Left renal pelvis (tissue), 4 donors: ENCODE measurements at places on chromosomes 16 and 17. TPM values are rescaled to one million over a fixed set of nuclear protein-coding genes. Genes with fewer than 3 reads are reported as not detected.
A peak's percentile ranks its signal among the peaks of the same experiment; 100 is the strongest.

DNA sequence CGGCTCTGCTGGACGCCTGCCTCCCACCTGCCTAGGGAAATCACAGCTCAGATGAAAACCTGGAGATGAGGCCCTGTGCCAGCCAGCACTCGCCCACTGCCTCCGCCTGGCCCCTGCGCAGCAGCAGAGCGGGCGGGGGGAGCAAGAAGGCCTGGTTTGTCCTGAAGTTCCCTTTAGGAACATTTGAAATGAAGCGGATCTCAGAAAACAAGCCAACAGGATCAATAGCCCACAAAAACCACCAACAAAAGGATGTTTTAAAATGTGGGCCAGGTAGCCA is 48.0 kb downstream of the RBFOX3 start:
- DNase-seq = no peak

The KRTAP2-3 gene
- not detected for polyA plus RNA-seq

- DNase-seq = no peak
Measured at GRCh38 chr17:82296511-82297279, 20.7 kb downstream of the CD7 start.

- DNase-seq = no peak
Measured at GRCh38 chr16:81296631-81297030, 18.1 kb upstream of the GAN start.

- DNase-seq = no peak
Measured at GRCh38 chr16:1290860-1291575, 18.4 kb upstream of the UBE2I start.

The KRTAP4-6 gene
- polyA plus RNA-seq = not detected

The SYT17 gene
- 11.4 TPM for polyA plus RNA-seq

DNA sequence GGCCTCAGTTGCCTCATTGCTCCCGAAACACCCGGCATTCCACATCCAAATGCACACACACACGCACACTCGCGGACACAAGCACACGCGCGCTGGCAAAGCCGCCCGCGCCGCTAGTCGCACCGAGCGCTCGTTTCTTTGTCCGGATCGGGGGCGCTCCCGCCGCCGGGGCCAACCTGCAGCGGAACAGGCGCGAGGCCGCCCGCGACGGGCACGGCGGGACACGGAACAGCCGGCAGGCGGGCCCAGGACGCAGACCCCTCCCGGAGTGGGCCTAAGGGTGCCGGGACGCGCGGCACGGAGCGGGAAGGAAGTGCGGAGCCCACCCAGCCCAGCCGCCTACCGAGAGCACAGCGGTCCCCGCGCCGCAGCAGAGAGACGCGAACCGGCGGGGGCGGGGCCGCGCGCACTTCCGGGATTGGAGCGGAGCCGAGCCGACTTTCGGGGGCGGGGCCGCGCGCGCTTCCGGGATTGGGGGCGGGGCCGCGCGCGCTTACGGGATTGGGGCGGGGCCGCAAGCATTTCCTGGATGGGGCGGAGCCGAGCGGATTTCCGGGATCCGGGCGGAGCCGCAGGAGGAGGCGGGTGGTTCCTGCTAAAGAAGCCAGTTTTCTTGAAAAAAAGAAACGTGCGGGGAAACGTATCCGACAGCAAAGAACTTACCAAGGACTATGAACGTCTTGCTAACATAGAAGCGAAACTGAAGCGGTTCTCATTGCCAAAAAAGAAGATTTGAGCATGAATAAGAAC is at the start of gene CYBC1:
CYBC1 (minus strand) TSS at position 396 of the 750 bp plus-strand sequence. CDS start 1,498 bp downstream, outside the sequence.
- DNase-seq = peak; percentile 84

DNA sequence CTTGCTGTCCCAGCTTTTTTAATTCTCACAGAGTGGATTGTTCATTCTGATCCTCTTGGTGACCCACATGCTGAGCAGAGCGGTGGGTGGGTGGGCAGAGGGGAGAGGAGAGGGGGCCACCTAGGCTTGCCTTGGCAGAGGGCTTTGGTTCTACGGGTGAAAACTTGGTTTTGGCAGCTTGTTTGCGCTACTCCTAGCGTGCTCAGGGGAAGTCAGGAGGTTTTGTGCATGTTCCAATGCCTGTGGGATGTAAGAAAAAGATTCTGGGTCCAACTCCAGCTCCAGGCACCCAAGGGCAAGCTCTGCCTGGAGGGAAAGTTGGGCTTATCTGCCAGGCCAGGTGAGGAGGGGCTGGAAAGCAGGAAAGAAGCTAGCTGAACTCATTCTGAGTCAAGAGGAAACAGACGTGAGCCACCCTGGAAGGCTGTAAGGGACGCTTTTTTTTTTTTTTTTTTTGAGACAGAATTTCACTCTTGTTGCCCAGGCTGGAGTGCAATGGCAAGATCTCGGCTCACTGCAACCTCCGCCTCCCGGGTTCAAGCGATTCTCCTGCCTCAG is 169.1 kb downstream of the WSCD1 start:
- DNase-seq = no peak

DNA sequence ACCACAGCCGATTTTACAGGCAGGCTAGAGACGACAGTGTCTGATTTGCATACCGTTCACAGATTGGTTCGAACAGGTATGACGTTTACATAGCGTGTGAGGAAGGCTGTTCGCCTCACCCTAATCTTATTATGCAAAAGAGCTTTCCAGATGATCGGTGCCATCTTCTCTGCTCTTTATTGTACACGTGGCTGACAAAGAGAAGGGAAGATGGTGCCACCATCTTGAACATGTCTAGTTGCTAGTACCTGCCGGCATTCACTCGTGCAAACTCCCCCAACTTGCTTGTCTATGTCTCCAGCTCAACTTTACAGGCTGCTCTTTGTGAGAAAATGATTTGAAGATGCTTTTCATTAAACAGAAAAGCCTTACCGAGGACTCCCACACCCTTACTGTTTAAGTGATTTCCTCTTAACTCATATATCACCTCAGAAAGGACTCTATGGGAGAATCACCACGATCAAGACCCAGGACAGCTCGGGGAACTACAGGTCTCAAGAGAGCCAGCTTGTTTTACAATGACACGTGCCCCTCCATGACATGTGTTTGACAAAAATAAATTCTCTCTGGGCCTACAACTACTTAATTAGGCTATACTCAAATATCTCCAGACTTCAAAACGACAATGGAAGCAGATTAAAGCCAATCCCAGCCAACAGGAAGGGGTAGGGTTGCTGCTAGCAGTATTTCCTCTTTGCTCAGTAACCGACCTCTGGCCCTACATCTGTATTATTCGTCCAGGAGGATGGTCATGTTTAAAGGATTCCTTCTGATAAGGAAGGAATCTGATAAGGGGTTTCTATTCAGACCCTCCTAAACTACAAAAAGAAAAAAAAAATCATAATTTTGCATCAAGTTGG is 480.6 kb downstream of the TMEM114 start:
- DNase-seq = no peak

GRCh38 chr17:2466931-2467330 is 44.8 kb downstream of the METTL16 start:
- DNase-seq = no peak

- DNase-seq = no peak
Measured at GRCh38 chr17:3503285-3503684, 27.5 kb downstream of the ASPA start.

GRCh38 chr16:78522327-78522726 is 422.9 kb downstream of the WWOX start:
- DNase-seq = no peak

The KCNH4 gene
- polyA plus RNA-seq = 0.06 TPM

The TP53TG3F gene
- polyA plus RNA-seq = not detected

DNA sequence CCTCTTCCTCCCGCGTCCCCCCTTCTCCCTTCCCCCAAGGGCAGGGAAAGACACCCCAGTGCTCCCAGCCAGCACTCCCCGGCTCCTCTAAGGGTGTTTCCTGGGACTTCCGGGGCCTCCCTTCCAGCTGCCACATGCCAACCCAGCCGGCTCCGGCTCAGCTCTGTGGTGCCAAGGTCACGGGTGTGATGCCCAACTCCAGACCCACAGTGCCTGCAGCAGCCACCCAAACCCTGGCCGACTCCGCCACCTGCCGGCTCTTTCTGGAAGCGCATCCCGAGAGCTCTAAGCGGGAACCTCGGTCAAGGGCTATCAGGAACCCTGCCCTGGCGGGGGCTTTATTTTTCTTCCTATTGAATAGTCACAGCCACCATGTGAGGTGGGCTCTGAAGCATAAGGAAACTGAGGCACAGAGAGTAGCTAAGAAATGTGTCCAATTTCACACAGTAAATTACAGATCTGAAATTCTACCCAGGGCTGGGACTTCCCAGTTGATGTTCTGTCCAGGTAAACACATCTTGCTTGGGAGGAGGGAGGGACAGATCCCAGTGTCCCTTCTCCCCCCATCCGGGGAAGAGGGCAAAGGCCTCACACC is 3.3 kb upstream of the PPP1R1B start:
- no peak for DNase-seq

The KRTAP1-5 gene
- polyA plus RNA-seq = not detected

DNA sequence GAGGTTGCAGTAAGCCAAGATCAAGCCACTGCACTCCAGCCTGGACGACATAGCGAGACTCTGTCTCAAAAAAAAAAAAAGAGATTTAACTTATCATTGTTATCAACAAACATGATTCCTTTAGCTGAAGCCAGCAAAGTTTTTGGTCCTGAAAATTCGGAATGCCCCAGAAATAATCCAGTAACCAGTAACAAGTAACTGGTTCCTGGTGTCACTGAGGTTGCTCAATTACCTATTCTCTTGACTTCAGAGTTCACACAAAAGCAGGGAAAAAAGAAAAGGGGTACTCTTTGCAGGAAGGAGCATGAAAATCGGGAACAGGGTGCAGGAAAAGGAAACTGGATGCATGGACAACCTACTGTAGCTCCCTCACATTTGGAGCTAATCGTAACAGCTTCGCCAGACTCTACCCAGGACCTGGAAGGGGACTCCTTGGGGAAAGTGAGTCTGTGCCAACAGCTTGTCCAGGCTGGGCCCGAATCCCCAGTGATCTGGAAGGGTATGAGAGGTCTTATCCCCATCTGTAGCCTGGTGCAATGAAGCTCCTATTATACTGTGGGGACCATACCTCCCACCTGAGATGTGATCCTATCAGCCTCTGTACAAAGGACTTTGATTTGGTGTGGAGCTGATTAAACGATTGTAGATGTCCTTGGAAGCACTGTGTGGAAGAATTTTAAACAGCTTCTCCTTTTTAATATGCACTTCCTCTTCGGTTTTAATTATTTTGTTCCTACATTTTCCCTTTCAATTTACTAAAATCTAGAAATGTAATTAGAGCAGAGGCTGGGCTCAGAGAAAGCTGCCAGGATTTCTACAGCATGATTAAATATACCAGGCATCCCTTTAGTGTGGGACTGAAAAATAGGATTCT is 3.4 kb upstream of the SPOP start:
- DNase-seq = no peak

GRCh38 chr17:38322156-38322779 is 21.5 kb downstream of the GPR179 start:
- no peak for DNase-seq

DNA sequence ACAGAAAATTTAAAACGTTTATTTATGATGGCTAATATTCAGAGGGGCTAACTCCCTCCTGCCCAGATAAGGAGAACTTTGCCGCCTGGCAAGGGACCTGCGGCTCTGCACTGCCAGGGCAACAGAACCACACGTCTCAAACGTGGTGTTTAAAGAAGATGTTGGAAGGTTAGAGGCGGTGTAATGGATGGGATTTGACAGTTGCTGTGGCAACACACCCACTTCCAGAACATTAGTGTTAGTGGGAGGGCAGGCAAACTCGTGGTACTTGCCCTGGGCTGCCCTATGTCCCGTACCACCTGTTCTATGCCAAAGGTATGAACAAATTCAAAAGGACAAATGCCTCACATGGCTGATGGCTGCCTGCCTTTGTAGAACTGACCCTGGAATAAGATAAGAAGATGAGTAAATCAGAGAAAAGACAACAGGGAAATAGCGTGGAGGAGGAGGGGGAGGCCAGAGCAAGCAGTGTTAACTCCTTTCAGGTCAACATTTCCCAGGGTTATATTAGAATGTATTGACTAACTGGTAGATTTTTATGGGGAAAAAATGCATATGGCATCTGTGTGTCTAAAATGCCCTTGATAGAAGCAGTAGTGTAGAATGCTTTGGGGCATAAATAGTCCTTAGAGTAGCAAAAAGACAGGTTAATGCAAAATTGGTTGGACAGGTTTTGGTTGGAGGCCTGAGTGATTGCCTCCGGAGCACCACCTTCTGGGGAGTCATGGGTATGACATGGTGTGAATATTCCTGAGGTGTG is 30.8 kb downstream of the HLF start:
- DNase-seq = no peak

DNA sequence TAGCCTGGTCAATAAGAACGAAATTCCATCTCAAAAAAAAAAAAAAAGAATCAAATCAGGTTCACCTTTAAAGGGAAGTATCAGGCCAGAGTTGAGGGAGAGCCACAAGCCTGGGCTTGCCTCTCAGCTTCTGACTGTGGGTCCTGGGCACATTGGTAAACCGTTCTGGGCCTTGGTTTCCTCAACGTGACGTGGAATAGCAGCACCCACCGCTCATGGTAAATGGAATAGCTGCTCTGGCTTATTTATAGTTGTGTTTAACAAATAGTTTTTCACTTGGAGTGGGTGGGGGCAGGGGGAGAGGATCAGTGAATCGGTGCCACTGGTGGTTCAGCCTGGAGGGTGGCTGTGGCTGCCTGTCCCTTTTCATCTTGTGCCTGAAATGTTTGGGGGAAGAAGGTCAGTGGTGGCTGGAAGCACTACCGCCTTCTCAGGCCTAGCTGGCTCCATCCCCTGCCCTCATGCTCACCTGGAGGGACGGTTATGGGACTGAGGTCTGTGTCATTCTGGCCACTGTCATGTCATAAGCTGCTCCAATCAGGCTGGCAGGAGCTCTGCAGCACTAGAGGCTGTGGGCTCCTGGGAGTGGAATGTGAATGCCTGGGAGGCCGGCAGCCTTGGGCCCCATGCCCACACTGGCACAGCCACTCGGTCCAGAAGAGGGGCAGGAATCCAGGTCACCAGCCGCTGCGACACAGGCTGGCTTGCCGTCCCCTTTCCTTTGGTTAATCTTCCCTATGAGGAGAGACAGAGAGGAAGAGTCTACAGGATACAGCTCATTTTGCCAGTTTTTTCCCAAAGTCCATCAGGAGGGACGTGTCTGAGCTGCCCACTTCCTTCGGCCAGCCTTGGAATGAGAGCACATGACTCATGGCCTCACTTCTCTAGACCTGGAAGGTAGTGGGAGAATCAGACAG is 27.0 kb downstream of the CCR7 start:
- no peak for DNase-seq

- no peak for DNase-seq
Measured at GRCh38 chr16:84913315-84913714, 93.5 kb downstream of the CRISPLD2 start.

- no peak for DNase-seq
Measured at GRCh38 chr16:1559446-1559975, 26.0 kb downstream of the TMEM204 start.

DNA sequence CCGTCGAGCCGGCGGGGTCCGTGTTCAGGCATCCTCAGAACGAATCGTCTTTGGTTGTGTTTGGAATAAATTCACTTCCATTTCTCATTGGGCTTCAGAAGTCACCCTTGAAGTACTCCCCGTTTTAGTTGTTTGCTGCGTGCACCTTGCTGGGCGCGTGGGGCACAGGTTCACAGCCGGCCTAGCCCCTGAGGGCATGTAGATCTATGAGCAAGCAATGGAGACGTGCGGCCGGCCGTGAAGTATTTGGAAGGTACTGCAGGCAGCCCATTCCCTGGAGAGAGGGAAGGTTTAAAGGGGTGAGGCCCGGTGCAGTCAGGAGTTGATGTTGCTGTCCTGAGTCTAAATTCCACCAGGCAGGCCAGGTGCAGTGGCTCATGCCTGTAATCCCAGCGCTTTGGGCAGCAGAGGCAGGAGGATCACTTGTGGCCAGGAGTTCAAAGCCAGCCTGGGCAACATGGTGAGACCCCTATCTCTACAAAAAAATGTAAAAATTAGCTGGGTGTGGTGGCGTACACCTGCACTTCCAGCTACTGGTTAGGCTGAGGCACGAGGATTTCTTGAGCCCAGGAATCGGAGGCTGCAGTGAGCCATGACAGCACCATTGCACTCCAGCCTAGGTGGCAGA is 714 bp downstream of the ACSF3 start:
- no peak for DNase-seq

The DPEP3 gene
- not detected for polyA plus RNA-seq

The CD300H gene
- 0.34 TPM for polyA plus RNA-seq
